ENCODE measurements at places on chromosomes 7 and 10. TPM values are rescaled to one million over a fixed set of nuclear protein-coding genes. Genes with fewer than 3 reads are reported as not detected.
A peak's percentile ranks its signal among the peaks of the same experiment; 100 is the strongest.

DNA sequence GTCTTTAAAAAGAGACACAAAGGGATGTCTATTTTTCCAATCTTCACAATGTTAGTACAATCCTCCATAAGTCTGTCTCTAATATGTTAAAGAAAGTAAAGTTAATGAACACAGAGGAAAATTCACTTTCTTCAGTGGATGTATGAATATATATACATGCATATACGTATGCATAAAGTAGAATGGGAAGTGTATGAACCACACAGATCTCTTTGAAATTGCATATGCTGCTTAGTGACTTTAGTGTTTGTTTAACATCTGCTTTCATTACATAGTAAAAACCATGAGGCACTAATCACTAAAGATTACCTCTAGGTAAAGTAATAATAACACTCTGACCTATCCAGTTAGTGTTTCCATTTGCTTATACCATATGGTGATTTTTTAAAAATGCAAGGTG is 451.2 kb downstream of the SEMA3D start:
- DNase-seq, result no peak

DNA sequence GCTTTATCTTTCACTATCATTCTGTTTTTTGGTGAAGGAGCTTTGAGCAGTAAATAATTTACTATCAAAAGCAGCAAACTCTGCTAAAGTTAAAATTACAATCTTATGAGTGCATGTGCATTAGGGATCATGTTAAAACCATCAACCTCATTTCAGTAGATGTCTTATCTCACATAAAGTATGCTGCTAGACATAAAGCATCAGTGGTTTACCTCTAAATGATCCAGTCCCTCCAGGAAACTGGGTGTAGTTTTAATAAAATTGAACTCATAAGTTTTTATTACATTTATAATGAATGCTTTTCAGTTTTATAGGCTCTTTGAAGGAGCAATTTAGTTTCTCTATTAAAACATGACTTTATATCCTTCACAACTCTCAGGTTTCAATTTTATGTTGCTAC is 108.7 kb downstream of the LRRN3 start:
- no peak for DNase-seq

DNA sequence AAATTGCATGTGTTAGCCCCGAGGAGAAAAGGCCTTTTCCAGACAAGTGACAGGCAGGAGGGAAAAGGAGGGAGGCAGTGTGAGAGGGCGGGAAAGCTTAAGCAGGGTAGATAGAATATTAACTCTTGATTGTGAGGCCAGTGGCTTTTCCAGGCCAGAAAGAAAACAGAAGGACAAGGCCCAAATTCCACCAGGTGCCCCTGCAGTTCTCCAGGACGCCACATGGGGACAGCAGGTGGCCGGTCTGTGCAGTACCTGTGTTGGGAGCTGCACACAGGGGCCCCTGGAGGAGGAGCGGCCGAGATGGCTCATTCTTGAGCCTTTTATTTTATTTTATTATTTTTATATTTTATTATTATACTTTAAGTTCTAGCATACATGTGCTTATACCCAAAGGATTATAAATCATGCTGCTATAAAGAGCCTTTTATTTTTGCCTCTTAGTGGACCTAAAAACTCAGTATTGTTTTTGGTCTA is 141.3 kb upstream of the KLF14 start:
- DNase-seq, result no peak

DNA sequence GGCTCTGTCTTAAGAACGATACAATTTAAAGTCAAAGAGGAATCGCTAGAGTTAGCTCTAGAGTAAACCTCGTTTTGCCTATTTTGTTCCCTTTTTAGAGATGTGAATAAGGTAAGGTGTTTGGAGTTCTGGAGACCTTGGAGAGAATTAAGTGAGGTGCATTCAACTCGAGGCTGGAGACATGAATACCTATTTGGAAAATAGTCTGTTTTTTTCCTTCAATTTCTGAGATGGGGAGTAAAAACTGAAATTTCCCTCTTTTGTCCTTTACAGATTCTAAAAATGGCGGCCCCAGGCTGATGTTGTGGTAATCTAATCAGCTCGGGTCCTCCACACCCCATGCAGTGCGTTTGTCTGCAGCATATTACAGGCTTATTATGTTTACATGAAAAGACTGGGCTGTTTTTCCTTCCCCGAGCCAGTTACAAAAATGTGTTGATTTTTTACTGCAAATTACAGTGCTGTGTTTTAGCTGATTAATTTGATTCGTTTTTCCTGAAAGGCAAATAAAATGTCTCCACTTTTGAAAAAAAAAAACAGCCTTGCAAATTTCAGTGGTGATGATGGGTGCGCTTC is 1.5 kb downstream of the KMT2E start:
- DNase-seq, result no peak

DNA sequence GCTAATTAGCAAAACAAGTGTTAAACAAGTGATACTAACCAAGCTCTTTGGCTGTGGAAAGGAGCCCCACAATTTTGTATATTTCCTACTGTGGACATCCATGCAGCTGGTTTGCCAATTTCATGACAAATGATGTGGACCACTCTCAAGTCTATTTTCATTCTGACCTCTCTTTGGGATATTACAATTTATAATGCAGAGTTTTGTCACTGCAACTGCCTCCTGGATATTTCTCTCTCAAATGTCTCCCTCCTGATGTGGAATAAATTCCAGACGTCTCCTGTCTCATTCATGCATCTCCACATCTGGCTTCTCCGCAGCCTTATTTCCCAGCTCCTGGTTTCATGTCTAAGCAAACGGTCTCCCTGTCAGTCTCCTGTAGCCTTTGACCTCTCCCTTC is 80.6 kb upstream of the RHEB start:
- no peak for DNase-seq

DNA sequence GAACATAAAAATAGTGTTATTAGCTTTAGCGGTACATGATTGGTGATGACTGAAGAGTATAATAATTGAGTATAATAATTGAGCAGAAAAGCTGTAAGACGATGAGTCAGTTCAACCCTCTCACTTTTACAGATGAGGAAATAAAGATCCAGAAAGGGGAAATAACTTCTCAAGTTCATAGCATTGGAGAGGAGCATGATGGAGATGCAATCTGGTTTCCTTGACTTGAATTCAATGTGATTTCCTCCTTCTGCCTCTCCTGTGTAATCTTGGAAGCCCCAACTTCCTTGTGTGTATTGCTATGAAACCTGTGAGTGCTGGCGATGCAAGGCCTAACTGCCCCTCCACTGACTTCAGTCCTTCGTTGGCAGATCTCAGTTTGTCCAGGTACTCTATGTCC is 265.1 kb downstream of the LRMDA start:
- no peak for DNase-seq

- DNase-seq, result no peak
Observed at GRCh38 chr7:106968160-106968559, 76.3 kb upstream of the PRKAR2B start.

- no peak for DNase-seq
Observed at GRCh38 chr7:131505636-131506557, 50.5 kb downstream of the PODXL start.

GRCh38 chr10:119801176-119801575 is 71.5 kb downstream of the MCMBP start:
- DNase-seq, result no peak

- DNase-seq, result no peak
Observed at GRCh38 chr7:137916980-137917645, 70.3 kb upstream of the DGKI start.

DNA sequence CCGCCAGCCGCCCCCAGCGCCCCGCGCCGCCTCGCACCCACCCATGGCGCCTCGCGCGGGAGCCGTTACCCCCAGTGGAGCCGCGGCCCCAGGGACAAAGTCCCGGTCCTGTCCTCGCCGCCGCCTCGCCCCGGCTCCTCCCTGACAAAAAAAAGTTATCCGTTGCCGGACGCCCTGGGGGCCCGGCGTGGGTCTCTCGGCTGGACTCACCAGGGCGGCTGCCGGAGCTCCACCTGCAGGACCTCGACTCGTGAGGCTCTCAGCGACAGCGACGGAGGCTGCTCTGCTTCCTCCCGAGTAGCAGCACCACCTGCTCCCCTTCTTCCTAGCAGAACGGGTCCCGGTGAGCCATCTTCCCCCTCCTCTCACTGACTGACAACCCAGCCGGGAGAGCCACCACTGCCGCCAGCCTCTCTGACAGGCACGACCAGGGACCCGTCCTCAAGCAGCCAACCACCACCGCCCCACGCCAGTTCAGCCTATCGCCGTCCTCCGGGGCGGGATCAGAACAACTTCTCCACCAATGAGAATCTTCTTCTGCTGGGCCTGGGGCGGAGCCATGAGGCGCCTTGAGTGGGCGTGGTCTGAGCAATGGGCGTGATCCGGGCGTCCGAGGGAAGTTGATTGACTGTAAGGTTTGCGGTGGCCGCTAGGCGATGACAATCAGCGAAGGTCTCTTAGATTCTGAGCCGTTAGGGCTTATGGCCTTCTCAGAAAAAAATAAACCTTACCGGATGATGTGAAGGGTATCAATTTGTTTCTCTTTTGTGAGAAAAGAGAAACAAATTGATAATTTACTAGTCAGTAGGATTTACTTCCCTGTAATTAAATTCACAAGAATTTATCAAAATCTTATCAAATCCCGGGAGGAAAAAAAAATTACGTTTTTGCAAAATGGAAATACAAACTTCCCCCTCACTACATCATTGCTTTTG is at the start of gene HYCC1:
HYCC1 (minus strand) TSS at position 416 of the 935 bp plus-strand sequence. CDS start 23,019 bp downstream, outside the sequence.
- peak; percentile 96 for DNase-seq

DNA sequence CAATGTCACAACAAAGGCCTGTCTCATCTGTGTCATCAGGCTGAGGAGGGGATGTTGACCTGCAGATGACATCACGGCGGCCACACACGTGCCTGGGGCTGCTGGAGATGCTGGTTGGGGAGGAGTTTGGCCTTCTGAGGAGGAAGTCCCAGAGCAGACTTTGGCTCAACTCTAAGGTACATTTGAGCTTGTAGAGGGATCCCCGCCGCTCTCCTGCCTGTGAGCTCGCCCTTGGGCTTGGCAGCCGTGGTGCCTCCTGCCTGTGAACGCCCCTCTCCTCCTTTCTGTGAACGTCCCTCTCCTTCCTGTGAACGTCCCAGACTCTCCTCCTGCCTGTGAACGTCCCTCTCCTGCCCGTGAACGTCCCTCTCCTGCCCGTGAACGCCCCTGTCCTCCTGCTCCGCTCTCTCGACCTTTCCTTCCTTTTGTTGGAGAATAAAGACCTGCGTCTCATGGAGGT is 176.4 kb downstream of the DNAJB6 start:
- DNase-seq, result no peak

- no peak for DNase-seq
Observed at GRCh38 chr10:124560377-124561105, 98.9 kb downstream of the LHPP start.

- DNase-seq, result no peak
Observed at GRCh38 chr10:56318816-56319215, 42.2 kb downstream of the ZWINT start.

DNA sequence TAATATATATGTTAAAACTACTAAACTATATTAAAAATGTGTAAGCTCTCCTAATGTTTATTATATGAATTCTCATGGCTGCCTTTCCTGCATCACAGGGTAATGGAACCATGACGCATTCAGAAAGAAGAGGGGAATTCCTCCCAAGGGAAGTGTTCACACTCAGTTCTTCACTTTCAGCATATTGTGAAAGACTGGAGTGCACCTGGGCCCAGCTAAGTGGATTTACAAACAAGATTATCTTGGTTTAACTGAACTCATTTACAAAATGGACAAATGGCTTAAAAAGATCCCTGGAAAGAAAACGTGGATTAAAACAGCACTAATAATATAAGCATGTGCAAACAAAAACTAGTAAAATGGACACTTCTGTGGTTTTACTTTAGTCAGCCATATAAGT is 149.8 kb downstream of the DOCK4 start:
- no peak for DNase-seq

- no peak for DNase-seq
Observed at GRCh38 chr7:91683823-91684222, 196.7 kb downstream of the MTERF1 start.

- DNase-seq, result no peak
Observed at GRCh38 chr10:57898231-57898630, 369.5 kb downstream of the IPMK start.

DNA sequence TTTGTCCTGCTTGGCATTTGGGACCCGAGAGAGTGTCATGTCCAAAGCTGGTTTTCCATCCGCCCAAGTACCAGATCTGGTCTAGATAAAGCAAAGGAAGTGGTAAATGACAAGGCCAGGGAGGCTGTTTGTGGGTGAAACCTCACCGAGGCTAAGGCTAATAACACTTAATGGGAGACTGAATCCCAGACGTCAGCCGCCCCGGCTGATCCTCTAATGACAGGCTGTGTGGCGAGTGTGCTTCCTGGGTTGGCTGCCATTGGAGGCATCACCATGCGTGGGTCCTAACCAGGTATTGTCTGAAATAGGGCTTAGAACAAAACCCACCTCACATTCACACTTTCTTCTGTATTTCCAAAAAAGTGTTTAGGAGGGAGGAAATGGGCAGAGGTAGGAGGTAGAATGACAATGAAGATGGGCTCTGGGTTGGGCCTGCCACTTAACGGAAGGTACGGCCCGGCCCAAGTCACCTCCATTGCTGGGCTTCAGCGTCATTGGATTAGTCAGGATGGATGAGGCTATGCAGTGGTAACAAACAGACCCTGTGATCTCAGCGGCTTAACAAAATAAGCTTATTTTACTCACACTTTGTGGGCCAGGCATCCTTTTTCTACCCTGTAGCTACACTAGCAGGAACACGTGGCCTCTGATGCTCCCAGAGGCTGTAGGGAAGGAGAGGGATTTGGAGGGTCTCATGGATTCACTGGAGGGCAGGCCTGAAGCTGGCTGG is 59.7 kb downstream of the PROSER2 start:
- no peak for DNase-seq

DNA sequence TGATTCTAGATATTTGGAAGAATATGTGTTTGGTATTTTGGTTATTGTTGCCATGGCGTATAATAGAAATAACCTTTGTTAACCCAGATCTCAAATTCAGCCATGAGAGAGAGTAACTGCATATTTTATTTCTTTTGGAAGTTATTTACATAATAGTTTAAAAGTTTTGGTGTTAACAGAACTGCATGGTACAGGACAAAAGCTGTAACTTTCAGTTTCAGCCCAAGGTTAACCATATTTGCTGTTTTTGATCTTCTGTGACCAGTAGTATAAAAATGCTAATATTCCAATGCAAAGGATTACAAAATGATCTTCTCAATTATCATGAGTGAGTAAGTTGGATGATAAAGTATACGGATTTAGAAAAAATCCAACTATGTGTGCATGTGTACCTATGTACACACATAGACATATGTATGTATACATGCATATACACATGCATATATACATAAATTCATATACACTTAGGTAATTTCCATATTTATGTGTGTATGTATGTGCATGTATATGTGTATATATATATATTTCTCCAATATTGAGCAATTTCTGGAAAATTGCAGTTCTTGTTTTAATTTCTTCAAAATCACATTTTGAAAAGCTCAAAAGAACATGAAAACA is 38.0 kb upstream of the PIP4K2A start:
- DNase-seq, result no peak

GRCh38 chr7:22793593-22794462 is 28.8 kb downstream of the TOMM7 start:
- DNase-seq, result no peak

- DNase-seq, result no peak
Observed at GRCh38 chr10:46541735-46542566, 14.5 kb downstream of the GPRIN2 start.

OSBPL3 gene
- polyA plus RNA-seq, result 15.3 TPM

CALHM3 gene
- not detected for polyA plus RNA-seq

SFTPA1 gene
- polyA plus RNA-seq, result not detected

TFEC gene
- polyA plus RNA-seq, result 31.1 TPM

IL15RA gene
- polyA plus RNA-seq, result 2.0 TPM

LRRD1 gene
- polyA plus RNA-seq, result 0.17 TPM

POMZP3 gene
- 21.6 TPM for polyA plus RNA-seq

LLCFC1 gene
- polyA plus RNA-seq, result 0.35 TPM

KCNIP2 gene
- polyA plus RNA-seq, result 4.0 TPM

Data from right renal cortex interstitium (tissue), 3 donors.